ENCODE measurements at places on chromosomes 12 and 14. TPM values are rescaled to one million over a fixed set of nuclear protein-coding genes. Genes with fewer than 3 reads are reported as not detected.

Gene CHGA
- not detected for total RNA-seq

Gene PPP4R4
- 0.45 TPM for total RNA-seq

Gene COCH
- total RNA-seq, result 0.45 TPM

Gene IL31
- not detected for total RNA-seq

Gene PLA2G1B
- not detected for total RNA-seq

Gene CPNE6
- not detected for total RNA-seq

Gene RFLNA
- total RNA-seq, result 0.34 TPM

Gene ZNF268
- 9.7 TPM for total RNA-seq

Gene SRRM4
- total RNA-seq, result not detected

Gene XRCC3
- total RNA-seq, result 43.4 TPM

Gene KCNH3
- 2.2 TPM for total RNA-seq

Gene KRT78
- not detected for total RNA-seq

Gene RNF212B
- not detected for total RNA-seq

Gene SMIM41
- total RNA-seq, result not detected

Gene LRFN5
- total RNA-seq, result 2.9 TPM

Gene SLC38A4
- total RNA-seq, result 0.67 TPM

Gene FOXG1
- total RNA-seq, result 0.15 TPM

Gene FGF6
- not detected for total RNA-seq

Gene PRB2
- not detected for total RNA-seq

Gene DACT1
- 1.2 TPM for total RNA-seq

Gene GALNT16
- 0.17 TPM for total RNA-seq

Gene ATP23
- total RNA-seq, result 13.1 TPM

Gene RAN
- 535 TPM for total RNA-seq

Data from bronchus fibroblast of lung (primary cell).